ENCODE measurements at places on chromosomes 4 and X.

GRCh38 chr4:42568610-42569207, 88.2 kb downstream of the ATP8A1 start:
- DNase-seq, result peak; percentile 75

DNA sequence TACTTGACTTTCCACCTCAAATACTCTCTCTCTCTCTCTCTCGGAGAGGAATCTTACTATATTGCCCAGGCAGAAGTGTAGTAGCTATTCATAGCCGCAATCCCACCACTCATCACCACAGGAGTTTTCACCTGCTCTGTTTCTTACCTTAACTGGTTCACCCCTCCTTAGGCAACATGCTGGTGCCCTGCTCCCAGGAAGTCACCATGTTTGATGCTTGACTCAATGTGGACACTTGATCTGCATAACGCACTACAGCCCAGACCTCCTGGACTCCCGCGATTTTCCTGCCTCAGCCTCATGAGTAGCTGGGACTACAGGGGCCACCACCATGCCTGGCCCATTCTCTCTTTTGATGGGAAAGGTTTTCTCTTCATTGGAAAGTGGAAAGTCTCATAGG, 271.8 kb downstream of the FBXW7 start:
- no peak for DNase-seq

DNA sequence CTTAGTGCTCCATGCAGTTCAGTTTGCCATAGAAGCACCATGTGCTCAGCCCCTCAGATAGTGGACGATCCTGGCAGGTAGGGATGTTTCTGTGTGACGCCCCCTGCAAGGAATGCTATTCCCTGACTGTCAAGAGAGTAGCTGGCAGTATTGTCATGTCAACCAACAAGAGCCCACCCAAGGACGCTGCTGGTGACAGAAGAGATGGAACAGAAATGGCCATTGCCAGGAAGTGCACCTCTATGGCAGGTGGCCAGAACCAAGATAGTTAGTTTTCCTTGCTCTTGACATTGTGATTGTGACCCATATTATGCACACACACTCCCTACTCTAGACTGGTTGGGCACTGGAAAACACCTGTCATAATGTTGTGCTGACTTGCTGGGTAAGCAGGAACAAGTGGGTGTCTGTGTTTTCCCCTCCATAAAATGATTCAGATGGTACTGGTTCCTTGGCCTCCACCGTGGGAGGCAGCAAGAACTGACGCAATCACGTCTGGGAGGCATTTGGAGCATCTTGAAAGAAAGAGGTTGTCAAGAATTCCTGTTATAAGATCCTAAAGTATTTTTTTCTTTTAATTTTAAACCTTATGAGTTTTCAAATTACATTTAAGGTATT, 507.9 kb downstream of the MID1IP1 start:
- peak; percentile 84 for DNase-seq

DNA sequence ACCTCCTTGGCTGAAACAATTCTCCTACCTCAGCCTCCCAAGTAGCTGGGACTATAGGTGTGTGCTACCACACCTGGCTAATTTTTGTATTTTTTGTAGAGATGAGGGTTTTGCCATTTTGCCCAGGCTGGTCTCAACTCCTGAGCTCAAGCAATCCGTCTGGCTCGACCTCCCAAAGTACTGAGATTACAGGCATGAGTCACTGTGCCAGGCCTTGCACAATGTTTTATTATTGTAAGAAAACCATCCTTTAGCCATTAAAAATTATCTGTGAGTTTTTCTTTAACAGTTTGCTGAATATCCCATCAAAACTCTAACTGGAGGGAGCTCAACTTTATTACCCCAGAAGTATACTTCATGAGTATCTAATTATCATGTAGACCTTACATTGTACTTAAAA, 900.3 kb downstream of the PCDH7 start:
- DNase-seq, result peak; percentile 27

GRCh38 chrX:151754641-151755215, 20.2 kb downstream of the CNGA2 start:
- DNase-seq, result no peak

DNA sequence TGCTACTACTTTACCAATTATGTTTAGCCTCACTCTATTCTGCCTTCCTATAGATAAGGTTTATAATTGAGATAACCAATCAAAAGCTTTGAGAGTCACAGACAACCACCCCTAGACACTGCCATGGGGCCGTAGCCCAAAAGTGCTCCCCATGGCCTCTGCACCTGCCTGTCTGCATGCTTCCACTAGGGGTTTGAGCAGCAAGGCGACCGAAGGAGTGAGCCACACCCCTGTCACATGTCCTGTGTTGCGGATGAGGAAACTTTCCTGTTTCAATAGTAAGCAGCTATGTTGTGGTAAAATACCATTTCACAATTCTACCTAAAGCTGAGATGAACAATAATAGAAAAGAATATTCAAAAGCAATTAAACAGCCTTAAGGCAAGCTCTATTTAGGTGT, 856.0 kb upstream of the FRG1 start:
- no peak for DNase-seq

DNA sequence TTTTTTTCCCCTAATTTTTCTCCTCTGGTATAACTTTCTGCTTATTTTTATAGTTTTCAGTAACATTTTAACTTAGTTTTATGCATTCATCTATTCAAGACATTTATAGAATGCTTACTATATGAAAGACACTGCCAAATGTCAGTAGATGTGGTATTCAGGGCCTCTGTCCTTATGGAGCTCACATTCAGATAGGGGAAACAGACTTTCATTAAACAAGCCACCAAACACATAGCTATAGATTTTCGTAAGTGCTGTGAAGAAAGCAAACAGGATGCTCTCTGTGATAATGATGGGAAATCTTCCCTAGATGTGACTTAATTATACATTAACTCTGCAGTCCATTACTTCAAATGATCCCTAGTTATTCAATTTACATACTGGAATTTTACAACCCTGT, 362.0 kb upstream of the FTHL17 start:
- no peak for DNase-seq

DNA sequence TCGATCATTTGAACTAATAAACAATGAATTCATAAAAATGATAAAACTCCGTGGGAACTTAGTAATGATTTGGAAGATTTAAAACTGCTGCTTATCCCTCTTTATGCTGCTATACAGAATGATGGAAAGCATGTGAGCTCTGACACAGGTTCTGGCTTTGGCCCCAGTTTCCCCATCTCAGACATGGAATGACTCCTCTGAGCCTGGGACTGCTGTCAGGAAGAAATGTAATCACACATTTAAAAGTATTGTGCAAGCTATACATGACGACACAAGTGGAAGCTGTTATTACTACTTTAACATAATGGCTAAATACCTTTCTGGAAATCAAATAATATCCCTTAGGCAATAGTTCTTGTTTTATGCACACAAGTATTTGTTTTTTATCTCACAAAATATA, 161.7 kb downstream of the DCHS2 start:
- peak; percentile 4 for DNase-seq

- DNase-seq, result peak; percentile 82
These were observed 4.5 kb downstream of the DTHD1 start for GRCh38 chr4:36285784-36286480.

- DNase-seq, result no peak
These were observed 63.5 kb upstream of the ADRA2C start for GRCh38 chr4:3702561-3703221.

GRCh38 chrX:19639813-19640462, 124.6 kb upstream of the MAP3K15 start:
- no peak for DNase-seq

GRCh38 chr4:88219099-88219498, 60.7 kb upstream of the ABCG2 start:
- DNase-seq, result peak; percentile 57

- peak; percentile 47 for DNase-seq
These were observed 227.7 kb downstream of the BCOR start for GRCh38 chrX:39869846-39870601.
